ENCODE measurements at places on chromosomes 7 and 10. TPM values are rescaled to one million over a fixed set of nuclear protein-coding genes. Genes with fewer than 3 reads are reported as not detected.

SLC26A3 gene
- total RNA-seq = not detected

INHBA gene
- total RNA-seq = not detected

GIMAP4 gene
- total RNA-seq = not detected

INPP5A gene
- total RNA-seq = 15.7 TPM

GRCh38 chr7:141145630-141145982, 71.7 kb downstream of the TMEM178B start:
- DNase-seq = no peak

GRCh38 chr7:129698516-129699418, 87.2 kb downstream of the NRF1 start:
- no peak for DNase-seq

- DNase-seq = no peak
Measured at GRCh38 chr10:24462291-24462813, 253.4 kb downstream of the KIAA1217 start.
